ENCODE measurements at places on chromosomes 3 and 15.

DNA sequence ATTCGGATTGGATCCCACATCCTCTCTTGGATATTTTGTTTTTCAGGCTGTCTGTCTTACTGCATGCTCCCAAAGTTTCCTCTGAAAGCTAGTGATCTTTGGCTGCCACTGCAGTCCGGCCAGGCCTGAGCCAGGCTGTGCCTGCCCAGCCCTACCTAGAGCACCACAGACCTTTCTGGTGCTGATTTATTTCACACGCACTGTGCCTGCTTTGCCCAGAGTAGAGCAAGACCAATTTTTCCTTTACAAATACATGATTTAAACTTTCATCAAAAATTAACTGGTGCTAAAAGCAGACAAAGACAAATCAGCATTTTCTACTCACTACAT lies 28.0 kb upstream of the NDUFB4 start:
- no peak for DNase-seq

GRCh38 chr15:82944821-82945220 lies 7.7 kb downstream of the HOMER2 start:
- no peak for DNase-seq

- DNase-seq = no peak
These were observed 54.7 kb downstream of the ST8SIA2 start for GRCh38 chr15:92448370-92448769.

- no peak for DNase-seq
These were observed 90.1 kb upstream of the GAP43 start for GRCh38 chr3:115533218-115533617.

- no peak for DNase-seq
These were observed 180.3 kb upstream of the TSC22D2 start for GRCh38 chr3:150227839-150228238.

GRCh38 chr3:124131580-124131979 lies 139.7 kb upstream of the ROPN1 start:
- DNase-seq = no peak

- DNase-seq = no peak
These were observed 1497.6 kb downstream of the OTOL1 start for GRCh38 chr3:162994165-162994564.

DNA sequence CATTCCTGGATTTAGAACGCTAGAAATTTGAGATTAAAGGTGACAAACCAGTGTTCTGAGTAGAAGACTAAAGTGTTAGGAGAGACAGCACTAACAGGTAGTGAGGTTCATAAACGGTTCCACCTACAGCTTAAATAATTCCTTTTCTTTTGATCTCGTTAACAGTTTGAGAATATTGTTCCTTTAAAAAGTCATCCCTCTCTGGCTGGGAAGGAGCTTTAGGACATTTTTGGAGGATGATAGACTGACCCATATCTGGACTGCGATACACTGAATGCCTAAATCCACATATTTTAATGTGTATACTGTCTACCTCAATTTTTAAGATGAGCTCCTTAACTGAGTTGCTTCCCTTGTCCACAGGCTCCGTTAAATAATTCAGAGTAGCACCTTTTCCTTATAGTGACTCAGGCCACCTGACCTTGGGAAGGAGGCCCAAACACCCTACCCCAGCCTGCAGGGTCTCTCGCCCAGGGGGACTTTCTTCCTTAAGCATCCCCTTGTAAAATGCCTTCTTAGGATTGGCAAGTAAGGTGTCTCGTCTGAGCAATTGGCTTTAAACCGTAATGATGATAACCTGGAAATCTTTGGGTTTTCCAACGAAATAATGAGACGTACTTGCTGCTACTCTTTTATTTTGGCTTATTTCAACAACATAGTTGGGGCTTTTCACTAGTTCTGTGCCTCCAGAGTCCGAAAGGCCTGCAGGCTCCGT lies 3.3 kb downstream of the TRIM71 start:
- DNase-seq = no peak

GRCh38 chr3:72213296-72214065 lies 428.5 kb upstream of the PROK2 start:
- DNase-seq = no peak

- DNase-seq = no peak
These were observed 173.3 kb downstream of the TMEM108 start for GRCh38 chr3:133211449-133211848.

GRCh38 chr3:106299300-106300098 lies 430.7 kb upstream of the CBLB start:
- no peak for DNase-seq

GRCh38 chr3:125654526-125654925 lies 59.2 kb upstream of the OSBPL11 start:
- DNase-seq = no peak

- no peak for DNase-seq
These were observed 28.5 kb downstream of the ACAD9 start for GRCh38 chr3:128907706-128908445.

DNA sequence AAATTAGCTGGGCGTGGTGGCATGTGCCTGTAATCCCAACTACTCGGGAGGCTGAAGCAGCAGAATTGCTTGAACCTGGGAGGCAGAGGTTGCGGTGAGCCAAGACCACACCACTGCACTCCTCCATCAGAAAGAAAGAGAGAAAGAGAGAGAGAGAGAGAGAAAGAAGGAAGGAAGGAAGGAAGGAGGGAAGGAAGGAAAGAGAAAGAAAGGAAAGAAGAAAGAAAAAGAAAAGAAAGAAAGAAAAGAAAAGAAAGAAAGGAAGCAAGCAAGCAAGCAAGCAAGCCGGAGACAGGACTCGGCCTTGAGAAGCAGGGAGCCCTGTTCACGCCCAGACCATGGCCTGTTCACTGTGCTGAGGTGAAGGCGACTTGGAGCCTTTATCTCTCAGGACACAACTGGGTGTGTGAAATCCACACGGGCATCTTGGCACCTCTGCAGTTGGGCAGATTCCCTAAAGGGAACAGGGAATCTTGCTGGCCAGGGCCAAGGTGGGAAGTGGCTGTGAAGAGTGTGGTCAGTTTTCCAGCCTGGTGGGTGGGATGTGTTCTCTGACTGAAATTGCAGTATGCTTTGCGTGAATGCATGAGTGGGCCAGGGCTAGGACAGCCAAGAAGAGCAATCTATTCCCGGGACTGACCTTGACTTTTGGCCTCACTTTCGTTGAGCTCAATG lies 90.3 kb downstream of the CORO2B start:
- no peak for DNase-seq

DNA sequence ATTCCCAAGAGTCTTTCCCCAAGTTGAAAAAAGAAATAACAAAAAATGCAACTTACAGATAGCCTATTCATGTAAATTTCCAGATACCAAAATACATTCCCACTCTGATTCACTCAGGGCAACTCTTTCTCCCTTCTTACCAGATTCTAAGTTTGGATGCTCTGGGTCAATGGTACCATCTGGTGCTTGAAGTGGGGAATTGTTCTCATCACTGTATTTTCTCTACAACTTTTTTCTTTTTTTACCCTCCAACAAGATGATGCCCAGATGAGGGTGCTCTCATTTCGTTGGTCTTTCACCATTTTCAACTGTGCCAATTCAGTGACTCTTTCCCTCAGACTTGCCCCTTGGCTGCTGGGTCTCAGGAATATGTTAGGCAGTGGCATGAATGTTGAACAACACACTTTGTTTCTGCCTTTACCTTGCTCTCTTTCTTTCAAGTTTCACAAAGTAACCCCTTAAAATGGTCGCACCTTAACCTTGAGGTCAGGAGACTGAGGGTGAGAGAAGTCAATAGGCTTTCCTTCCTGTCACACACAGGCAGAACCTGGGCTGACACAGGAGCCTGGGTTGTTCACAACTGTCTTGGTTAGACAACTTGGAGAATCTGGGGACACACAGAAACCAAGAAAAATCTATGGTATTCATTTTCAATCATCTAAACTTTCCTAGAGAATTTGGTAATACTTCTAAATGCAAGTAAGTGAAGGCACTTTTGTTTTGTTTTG lies 330.7 kb upstream of the SLCO3A1 start:
- DNase-seq = no peak

DNA sequence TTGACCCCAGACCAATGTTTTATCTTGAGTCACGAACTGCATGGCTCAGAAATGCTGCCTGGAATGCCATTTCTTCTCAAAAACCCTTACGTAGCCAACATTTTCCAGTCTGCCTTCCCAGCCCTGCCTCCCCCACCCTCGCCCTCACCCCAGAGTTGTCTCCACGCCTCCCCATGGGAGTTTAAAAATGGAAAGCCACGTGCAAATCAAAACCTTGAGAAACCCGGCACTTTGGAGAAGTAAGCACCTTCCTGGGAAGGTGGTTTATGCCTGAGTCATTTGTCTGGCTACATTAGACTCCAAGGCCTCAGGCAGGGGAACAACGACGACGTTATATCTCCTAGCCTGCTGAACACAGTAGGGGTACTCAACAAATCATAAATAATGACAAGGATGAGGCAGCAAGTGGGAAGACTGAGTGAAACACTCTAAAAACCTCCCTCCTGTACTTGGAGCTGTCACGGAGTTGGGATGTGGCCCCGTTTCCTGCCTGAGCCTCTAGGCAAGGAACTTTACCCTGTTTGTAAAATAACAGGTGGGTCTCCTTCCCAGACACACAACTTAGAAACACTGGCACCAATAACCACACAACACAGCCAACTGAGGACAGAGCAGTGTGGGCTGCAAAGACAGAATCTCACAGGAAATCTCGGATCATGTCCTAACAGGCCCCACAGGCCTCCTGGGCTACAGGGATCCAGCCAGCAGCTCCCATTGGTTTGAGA lies 179.1 kb downstream of the NTRK3 start:
- no peak for DNase-seq

GRCh38 chr15:72200395-72201237 lies 3.0 kb upstream of the GRAMD2A start:
- DNase-seq = no peak

GRCh38 chr3:184783319-184783718 lies 28.6 kb upstream of the VPS8 start:
- DNase-seq = no peak

DNA sequence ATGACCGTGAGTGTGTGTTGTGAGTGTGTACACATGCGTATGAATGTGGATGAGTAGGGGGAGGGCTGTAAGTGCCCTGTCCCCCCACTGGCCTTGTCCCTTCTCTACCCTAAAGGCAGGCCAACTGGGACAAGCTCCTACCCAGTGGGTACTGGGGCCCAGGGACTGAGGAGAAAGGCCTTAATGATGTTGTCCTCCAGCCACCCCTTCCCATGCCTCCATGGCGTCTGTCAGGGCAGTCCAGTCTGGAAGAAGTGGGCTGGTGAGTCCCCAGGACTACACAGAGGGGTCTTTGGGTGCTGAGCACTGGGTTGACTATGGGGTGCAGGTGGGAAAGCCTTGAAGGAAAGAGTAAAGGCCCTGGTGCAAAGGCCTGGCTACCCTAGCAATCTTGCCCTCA lies 16.9 kb upstream of the CORO2B start:
- DNase-seq = no peak

DNA sequence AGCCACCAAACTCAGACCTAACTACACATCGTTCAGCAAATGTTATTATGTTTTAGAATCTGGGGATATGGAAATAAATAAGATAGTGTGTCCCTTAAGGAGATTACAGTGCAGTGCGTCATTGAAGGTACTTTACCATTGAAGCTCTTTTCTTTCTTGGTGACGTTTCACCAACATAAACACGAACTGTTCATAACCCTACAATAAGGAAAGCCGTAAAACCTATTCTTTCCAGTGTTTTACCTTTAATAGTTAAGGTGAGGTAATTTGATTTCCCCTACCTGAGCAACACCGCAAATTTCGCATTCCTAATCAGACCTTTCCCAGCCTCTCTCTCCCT lies 826 bp downstream of the CCDC66 start:
- DNase-seq = no peak

- DNase-seq = no peak
These were observed 29.6 kb upstream of the GREM1 start for GRCh38 chr15:32688151-32688639.

- DNase-seq = no peak
These were observed 29.3 kb upstream of the MAGEF1 start for GRCh38 chr3:184741259-184741556.

All from T-helper 22 cell (primary cell).